Brain microvascular endothelial cell (primary cell): ENCODE measurements at places on chromosomes 11 and 22.
A peak's percentile ranks its signal among the peaks of the same experiment; 100 is the strongest.

GRCh38 chr11:2709429-2709828 lies 9.6 kb upstream of the KCNQ1OT1 start:
- DNase-seq, result peak; percentile 64

- no peak for DNase-seq
These were observed 94.7 kb upstream of the RASSF10 start for GRCh38 chr11:12914400-12914912.

GRCh38 chr22:43110927-43111623 lies 525 bp downstream of the BIK start:
- no peak for DNase-seq

DNA sequence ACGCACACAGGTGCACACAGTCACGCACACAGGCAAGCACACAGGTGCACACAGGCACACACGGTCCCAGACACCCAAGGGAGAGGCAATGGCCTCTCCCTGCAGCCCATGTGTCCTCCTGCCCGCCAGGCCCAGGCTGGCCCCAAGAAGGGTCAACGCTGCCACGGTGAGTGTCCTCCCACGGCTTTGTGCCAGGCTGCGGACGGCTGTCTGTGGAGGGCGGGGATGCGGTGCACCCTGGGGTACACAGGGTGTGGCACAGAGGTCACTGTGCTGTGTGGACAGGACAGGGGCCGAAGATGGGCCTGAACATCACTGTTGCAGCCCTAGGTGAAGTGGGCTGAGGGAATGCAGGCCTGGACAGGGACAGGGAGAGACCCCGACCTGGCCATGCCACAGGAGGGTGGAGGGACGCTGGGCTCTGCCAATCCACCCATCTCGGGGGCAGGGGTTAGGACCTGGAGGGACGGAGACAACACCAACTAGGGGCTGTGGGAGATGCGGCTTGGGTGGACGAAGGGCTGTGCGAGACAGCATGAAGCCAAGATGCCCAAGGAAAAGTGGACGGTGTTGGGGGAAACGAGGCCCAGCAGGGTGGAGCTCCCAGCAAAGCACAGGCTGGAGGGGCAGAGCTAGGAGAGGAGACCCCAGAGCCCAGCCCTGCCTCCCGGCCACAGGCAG lies 523.8 kb downstream of the BRD1 start:
- DNase-seq, result no peak

- no peak for DNase-seq
These were observed 24.0 kb downstream of the KCTD21 start for GRCh38 chr11:78164471-78164870.

DNA sequence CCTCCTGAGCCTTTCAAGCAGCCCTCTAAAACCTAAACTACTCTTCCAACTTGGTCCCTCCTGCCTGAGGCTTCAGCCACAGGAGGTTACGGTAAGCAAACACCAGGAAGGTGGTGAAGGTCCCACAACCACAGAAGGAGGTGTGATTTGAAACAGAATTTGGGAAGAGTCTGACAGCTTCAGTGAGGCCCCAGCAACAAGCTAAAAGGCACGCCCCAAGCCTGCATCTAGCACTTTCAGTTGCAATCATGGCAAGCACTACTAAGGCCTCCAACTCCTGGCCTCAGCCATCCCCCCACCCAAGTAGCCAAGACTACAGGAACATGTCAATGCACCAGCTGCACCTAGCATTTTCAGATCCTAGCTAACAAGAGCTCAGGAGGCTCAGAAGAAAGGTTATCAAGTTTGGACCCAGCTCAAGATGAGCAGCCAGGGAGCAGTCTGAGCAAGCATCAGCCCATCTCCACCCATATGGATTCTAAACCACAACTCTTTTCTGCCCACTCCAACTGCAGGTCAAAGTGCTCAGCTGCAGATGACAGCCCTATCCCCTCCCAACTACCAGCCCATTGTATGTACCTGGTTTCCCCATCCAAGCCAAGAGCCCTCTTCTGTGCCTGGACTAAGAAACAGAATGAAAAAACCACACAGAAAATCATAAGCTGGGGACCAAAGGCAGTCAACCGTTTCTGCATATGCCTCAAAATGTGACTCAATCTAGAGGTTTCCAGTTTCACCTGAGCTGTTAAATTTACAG lies 10.4 kb upstream of the AHNAK start:
- DNase-seq, result no peak

DNA sequence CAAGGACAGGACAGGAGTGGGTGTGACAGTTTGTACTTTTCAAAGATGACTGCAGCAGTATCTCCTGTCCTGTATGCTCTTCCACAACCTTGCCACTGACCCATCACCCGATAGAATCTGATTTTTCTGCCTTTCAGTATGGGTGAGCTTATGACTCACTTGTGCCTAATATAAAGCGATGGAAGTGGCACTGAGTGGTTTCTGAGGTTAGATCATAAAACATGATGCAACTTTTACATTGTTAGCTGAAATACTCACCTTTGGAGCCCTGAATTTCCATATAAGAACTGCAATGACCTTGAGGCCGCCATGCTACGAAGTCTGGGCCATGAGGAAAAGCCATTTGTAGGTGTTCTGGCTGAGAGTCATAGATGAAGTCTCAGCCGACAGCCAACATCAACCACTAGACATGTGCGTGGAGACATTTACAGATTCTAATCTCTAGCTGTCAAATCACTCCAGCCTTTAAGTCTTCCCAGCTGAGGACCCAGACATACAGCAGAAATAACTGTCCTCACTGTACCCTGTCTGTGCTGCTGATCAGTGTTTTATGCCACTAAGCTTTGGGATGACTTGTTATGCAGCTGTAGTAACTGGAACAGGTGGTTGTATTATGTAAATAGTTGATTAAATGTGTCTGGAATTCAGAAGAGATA lies 105.9 kb upstream of the ARHGAP20 start:
- no peak for DNase-seq

DNA sequence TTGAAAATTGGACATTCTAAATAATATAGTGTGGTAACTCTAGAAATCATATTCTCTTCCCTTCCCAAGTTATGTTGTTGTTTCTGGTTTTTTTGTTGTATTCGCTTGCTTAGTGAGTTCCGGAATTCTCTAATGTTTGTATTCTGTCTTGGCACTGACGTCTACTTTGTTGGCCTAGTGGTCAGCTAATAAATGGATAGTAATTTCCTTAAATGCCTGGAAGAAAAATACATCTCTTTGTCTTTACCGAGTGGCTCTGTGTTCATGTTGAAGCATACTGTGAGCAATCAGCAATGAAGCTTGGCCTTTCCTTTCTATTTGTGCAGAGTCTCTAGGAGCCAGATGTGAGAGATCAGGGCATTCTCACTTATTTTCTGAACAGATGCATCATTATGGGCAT lies 1225.7 kb downstream of the JRKL start:
- DNase-seq, result peak; percentile 26

GRCh38 chr22:41367039-41367679 lies 14.6 kb upstream of the TEF start:
- peak; percentile 92 for DNase-seq

DNA sequence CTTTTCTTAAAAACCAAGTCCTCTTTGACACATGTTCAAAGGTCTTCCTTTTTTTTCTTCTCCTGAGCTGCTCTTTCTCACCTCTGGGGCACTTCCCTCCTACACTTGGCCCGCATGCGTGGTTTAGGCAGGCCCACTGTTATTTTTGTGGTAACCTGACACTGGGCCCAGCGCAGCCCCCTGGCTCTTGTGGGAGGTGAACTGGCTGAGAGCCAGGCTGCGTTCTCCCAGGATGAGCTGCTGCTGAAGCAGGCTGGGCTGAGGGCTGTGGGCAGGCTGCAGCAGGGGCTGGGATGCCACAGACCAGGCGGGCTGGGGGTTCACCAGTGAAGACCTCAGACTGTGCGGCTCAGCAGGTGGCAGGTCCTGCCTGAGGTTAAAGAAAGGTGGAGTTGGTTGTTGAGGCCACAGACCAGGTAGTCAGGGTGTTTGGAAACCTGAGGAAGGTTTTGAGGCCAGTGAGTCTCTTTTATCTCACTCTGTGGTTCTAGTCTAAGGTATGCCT lies 72.4 kb downstream of the TEAD1 start:
- peak; percentile 89 for DNase-seq

GRCh38 chr22:37180531-37181231 lies 7.4 kb downstream of the C1QTNF6 start:
- no peak for DNase-seq

DNA sequence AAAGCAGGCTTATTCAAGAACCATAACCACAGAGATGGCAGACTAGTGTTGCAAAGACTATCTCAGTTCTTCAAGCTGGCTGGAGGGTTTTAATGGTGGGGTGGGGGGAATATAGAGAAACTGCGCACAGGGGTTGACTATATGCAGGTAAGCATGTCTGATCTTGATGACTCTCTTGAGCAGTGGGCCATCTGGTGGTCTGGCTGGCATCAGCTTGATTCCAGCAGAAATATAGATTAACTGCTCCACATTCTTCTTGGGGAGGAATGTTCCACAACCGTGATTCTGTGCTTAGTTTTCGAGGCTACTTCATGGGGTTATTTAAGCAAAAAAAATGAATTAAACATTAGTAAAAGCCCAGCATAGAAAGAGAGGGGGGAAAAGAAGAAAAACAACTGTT lies 158.8 kb upstream of the PGR start:
- no peak for DNase-seq

GRCh38 chr22:49426098-49426497 lies 401.6 kb downstream of the BRD1 start:
- no peak for DNase-seq

- DNase-seq, result no peak
These were observed 42.3 kb downstream of the FAM168A start for GRCh38 chr11:73555615-73556014.

GRCh38 chr22:20435436-20436306 lies 2.0 kb downstream of the SCARF2 start:
- no peak for DNase-seq

DNA sequence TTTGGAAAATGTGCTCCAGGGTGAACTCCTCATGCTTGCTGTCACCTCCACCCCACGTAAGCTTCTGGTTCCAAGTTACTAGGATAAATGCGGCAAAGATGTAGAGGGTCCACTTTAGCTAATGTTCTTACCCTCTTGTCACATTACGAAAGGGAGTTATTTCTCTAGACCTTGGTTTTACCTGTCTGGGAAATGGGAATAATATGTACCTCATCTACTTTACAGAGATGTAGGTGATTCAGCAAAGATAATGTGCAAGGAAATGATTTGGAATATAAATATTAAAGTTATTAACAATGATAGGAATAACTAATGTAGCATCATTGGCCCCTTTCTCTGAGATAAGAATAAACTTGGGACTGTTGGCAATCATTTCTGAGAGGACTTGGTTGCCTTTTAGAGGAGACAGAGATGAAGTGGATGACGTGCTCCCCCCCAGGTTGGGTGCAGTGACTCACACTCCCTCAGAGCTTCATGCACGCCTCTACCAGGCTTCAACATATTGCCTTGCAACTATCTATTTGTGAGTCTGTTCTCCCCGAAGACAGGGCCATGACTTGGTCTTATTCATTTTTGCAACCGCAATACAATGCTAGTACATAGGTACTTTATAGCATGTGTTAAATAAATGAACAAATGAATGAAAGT lies 97.1 kb downstream of the ME3 start:
- DNase-seq, result peak; percentile 94

DNA sequence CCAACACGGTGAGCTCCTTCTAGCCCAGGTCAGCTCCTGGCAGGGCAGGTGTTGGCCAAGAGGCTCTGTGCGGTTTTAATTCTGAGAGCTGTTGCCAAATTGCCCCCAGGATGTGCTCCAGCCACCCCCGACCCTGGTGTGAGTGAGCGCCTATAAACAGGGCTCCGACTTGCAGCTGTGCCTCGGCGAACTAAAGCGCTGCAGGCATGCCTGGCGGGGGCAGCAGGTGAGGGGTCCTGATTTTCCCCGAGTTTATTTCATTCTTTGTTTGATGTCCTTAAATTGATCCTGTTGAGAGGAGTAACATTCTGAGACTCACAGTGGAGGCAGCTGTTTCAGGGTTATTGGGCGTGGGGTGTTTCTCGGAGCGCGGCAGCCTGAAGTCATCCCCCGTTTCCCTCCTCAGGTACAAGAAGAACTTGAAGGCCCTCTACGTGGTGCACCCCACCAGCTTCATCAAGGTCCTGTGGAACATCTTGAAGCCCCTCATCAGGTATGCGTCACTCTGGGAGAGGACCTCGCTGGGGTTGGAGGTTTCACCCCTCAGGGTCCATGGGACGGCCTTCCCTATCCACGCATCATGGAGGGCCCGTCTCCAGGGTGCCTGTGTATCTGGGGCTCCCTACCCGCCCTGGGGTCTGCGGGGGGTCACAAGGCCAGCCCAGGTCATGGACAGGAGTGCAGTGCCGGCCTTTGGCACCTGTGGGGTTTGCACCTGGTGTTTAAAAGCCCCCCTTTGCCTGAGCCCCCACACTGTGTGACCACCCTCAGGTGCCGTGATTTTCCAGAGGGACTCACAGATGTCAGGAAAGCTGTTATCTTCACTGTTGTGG lies 62.1 kb downstream of the ARHGAP8 start:
- DNase-seq, result no peak

DNA sequence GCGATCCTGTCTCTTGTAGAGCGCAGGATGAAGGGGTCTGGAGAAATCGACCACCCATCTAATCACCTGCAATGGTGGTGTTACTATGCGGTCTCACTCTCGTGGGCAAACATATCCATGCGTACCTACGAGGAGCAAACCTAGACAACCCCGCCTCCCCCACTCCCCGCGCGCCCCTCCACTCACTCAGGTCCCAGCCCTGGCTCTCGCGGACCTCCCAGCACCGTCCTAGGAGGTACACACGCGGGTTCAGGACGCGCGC lies 887 bp downstream of the TRPC6 start:
- DNase-seq, result no peak

- DNase-seq, result no peak
These were observed 205.1 kb upstream of the CADM1 start for GRCh38 chr11:115709297-115709696.

DNA sequence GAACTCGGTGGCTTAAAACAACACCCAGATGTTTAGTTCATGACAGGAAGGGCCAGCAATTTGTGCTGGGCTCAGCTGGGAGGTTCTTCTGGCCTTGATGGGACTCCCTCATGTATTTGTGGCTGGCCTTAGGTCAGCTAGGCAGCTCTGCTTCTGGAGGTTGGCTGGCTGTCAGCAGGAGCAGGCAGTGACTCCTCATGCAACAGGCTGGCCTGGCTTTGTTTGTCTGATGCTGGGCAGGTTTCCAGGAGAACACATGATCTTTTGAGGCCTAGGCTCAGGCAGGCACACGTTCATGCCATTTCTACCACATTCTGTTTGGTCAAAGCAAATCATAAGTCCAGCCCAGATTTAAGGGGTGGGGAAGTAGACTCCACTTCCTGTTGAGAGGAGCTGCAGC lies 571.2 kb downstream of the TBC1D22A start:
- peak; percentile 5 for DNase-seq
